ENCODE measurements at places on chromosomes 4 and X.

- DNase-seq: no peak
Measured at GRCh38 chr4:41572956-41573355, 35.0 kb downstream of the LIMCH1 start.

DNA sequence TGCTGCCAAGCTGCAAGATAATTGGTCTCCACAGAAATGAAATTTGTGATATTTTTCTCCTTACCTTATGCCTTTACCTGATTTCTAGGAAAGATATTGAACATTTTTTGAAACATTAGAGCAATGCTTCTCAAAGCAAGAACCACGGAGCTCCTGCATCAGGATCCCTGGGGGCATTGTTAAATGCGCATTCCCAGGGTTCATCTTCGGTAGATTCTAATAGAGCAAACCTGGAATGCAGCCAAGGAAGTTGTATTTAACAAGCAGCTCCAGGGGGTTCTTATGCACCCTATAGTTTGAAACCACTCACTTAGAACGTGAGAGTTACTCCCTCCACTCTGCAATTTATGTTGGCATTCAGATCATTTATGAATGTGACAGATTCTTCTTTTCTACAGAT is 126.2 kb downstream of the SLC39A8 start:
- no peak for DNase-seq

GRCh38 chr4:182309877-182310276 is 66.7 kb downstream of the TENM3 start:
- no peak for DNase-seq

- DNase-seq: no peak
Measured at GRCh38 chrX:83495898-83496297, 12.2 kb upstream of the POU3F4 start.

DNA sequence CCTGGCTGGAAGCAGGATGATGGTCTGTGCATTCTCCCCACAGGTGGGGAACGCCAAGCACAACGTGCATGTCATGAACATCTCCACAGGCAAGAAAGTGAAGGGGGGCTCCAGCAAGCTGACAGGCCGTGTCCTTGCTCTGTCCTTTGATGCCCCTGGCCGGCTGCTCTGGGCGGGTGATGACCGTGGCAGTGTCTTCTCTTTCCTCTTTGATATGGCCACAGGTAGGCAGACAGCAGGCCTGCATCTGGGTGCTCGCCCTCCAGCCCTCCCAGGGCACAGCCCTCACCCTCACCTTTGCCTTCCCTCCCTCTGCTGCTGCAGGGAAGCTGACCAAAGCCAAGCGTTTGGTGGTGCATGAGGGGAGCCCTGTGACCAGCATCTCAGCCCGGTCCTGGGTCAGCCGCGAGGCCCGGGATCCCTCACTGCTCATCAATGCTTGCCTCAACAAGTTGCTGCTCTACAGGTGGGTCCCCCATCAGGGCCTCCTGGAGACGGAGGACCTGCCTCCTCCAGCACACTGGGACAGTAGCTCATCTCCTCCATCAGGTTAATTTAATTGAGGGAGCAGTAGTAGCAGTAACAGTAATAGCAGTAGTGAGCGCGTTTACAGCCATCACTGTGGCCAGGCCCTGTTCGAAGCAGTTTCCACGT is 4.6 kb downstream of the WDR13 start:
- no peak for DNase-seq

DNA sequence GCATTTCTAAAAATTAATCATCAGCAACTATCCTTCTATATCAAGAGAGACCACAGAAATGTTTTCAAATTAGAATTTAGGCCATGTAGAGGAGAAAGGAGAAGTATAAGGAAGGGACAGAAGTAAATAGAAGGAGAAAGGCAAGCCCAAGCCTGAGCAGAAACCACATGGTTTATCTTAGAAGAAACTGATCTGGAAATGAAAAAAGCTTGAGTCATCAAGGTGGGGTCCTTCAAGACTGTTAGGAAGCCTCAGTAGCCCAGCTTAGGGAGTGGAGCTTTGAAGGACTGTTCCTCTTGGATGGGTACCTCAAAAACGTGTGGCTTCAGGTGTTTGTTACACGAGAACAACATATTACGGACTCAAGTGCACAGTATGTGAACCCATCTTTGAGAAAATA is 4.5 kb downstream of the BMX start:
- DNase-seq: no peak

GRCh38 chr4:85580489-85580888 is 105.5 kb downstream of the ARHGAP24 start:
- DNase-seq: no peak

DNA sequence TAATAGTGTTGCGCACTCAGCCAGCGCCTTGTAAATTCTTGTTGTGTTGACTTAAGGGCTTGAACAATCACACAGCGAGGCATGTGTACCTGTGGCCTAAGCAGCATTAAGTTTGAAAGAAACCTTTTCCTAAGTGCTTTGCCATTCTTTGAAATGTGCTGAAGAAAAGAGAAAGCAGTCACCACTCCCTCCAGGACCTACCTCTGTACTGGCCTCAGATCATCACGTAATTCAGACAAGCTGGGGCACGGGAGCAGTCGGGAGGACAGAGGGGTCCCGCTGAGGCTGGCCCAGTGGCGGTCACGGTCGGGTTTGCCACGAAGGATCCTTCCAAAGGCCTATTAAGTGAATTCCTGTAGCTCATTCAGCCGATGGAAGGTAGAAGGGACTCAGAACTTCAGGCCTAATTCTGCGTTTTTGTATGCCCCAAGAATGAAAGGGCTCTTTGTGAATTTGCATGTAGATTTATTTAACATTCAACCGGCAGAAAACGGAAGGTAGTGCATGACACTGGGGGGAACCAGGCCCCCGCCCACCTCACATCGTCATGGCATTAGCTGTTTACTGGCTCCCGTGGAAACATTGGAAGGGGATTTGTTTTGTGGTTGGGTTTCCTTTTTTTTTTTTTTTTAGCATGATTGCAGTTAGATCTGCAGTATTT is 106.3 kb downstream of the TRAPPC11 start:
- DNase-seq: no peak

GRCh38 chr4:10104211-10104990 is 12.2 kb downstream of the WDR1 start:
- no peak for DNase-seq

- no peak for DNase-seq
Measured at GRCh38 chr4:85486425-85487086, 11.6 kb downstream of the ARHGAP24 start.

DNA sequence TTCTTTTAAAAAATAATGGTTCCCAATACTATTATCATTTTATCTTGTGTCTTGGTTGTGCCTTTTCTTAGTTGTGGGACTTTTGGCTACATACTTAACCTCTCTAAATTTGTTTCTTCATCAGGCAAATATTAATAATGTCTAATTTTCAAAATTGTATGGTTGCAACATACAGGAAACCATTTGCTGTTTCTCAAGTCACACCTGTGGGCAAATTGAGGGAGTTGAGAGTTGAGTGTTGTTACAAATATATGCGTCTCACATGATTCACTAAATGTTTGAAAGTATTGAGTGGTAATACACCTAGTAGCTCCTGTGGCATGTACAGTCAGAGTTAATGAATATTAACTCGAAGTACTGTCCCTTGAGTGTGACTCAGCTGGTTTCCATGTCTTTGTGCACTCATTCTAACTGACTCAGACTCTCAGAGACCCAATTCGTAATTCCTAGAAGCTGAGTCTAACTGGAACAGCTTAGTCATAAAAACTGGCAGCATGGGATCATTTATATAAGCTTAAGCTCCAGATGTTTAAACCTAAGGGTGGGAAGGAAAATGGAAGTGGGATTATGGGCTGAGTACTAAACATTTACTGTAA is 802.4 kb downstream of the TRIML1 start:
- no peak for DNase-seq

DNA sequence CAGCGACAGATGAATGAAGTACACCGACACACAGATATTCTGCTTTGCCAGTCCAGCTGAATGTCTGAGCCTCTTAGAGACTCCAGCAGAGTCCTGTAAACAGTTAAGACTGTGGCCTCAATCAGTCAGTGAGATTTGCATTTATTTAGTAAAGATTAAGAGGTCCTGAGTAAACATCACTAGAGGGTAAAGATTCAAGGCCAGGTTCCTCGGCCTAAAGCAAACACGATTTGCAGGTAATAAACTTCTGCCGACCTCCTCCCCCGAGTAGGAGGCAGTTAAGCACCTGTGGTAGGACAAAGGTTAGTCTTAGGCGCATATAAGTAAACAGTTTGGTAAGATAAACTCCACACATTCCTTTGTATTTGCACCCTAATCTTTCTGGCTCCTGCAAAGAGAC is 99.6 kb downstream of the CFAP47 start:
- no peak for DNase-seq

- DNase-seq: no peak
Measured at GRCh38 chr4:38001927-38002326, 41.7 kb downstream of the PTTG2 start.

DNA sequence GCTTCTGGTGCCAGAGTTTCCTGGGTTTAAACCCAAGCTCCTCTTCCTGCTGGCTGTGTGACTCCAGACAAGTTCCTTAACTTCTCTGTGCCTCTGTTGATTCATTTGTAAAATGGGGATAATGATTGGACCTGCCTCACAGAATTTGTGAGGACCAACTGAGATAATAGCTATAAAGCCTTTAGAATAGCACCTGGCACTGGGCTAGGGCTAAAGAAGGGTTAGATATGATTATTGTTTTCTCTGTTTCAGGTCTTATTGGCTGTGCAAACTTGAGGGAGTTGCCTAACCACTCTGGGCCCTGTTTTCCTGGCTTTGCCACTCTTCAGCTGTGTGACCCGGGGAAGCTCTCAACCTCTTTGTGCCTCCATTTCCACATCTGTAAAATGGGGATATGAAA is 37.8 kb downstream of the LGI2 start:
- no peak for DNase-seq

- DNase-seq: no peak
Measured at GRCh38 chr4:14452001-14452400, 550.3 kb upstream of the CPEB2 start.

DNA sequence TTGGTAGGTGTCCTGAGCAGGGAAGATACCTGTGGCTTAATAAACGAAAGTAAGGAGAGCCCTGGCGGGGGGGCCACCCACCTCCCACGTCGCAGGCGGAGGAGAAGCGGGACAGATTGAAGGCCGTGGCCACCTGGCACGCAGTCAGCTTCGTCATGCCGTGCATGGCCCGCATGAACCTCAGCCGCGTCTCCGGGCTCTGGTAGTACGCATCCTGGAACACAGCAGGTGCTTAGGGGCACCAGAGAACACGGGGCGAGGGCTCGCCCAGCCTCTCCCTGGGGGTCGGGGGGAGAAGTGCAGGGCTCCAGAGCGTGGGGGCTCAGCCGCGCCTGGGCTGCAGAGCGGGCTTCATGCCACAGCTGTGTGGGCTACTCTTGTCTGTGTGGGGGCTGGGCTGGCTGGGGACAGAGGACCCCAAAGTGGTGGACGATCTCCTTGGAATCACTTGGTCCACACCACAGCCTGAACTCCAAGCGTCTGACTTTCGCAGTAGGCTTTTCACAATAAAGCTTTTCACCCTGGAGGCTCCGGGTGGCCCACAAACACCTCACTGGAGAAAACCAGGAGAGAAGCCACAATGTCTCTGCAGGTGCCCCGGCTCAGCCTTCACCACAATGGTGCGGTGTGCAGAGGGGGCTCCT is 27.1 kb upstream of the SLC25A6 start:
- no peak for DNase-seq

- DNase-seq: no peak
Measured at GRCh38 chr4:72274251-72274650, 242.5 kb downstream of the NPFFR2 start.

GRCh38 chrX:148024425-148025148 is 43.5 kb downstream of the FMR1NB start:
- no peak for DNase-seq

GRCh38 chrX:36102425-36102824 is 182.9 kb downstream of the CFAP47 start:
- DNase-seq: no peak

- DNase-seq: no peak
Measured at GRCh38 chr4:157514711-157515110, 294.2 kb downstream of the GRIA2 start.

GRCh38 chr4:186754976-186755375 is 31.3 kb upstream of the FAT1 start:
- no peak for DNase-seq

GRCh38 chr4:99135541-99136162 is 8.4 kb downstream of the ADH4 start:
- DNase-seq: no peak

DNA sequence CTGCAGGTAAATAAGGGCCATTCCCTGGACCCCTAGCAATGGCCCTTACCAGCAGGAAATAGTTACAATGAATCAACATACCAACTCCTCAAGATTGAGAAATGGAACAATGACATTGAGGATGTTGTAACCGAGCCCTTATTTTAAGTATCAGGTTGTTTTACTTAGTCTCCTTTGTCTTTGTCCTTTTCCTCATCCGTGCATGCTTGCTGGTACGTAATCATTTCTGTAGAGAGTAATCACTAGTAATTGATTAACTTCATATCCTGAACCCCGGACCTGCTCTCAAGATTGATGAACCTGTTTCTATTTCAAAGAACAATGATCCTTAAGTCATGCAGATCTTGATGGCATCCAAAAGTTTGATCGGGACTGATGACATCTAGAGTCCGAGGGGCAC is 98.6 kb upstream of the LANCL3 start:
- DNase-seq: no peak
